Right ventricle myocardium inferior (tissue), 1 donor: ENCODE measurements at places on chromosomes 2 and 18. TPM values are rescaled to one million over a fixed set of nuclear protein-coding genes. Genes with fewer than 3 reads are reported as not detected.
A peak's percentile ranks its signal among the peaks of the same experiment; 100 is the strongest.

DNA sequence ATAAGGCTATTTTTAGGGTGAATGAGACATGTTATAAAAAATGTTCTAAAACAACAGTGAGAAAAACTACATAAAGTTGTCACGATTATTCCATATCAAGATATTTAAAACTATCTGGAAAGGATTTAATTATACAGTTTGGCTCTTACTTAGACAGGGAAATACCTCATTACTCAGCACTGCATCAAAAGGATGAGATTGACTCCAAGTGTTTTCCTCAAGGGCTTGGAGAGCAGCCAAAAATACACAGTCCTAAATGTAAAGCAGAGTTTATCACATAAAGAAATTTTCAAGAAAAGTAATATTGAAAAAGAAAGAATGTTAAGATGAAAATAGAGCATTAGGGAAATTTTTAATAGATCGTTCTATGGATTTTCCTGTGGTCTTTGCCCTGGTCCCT lies 285.5 kb upstream of the NETO1 start:
- no peak for DNase-seq

DNA sequence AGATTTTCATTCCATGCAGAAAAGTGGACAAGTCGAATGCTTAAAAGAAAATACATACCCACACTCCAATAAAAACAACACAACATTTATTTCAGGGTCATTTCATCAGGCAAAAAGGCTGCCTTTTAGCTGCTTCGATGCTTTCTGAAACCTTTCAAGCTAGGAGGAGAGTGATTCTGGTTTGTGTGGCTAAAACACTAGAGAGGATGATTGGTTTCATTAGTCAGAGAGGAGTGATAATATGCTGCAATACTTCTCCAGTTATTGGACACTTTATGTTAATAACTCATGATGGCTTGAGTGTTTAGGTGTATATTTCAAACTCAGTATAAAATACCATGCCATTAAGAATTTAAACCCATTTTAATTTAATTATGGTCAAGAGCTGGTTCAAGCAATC lies 614.0 kb downstream of the SLC4A3 start:
- DNase-seq: no peak

DNA sequence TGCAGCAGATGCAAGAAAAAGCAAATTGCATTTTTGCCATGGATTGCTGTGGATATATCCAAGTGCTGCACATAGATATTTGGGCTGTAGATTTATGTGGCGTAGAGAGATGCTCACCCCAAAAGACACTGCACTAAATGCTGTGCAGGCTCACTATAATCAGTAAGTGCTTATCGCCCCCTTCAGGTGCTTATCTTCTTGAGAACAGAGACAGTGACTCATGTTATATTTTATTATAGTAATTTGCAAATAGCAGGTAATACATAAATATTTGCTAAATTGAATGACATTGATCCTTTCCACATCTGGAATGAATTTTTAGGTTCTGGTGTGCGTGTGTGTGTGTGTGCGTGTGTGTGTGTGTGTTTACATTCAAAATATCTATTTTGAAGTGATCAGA lies 36.8 kb upstream of the PLEKHM3 start:
- DNase-seq: no peak

DNA sequence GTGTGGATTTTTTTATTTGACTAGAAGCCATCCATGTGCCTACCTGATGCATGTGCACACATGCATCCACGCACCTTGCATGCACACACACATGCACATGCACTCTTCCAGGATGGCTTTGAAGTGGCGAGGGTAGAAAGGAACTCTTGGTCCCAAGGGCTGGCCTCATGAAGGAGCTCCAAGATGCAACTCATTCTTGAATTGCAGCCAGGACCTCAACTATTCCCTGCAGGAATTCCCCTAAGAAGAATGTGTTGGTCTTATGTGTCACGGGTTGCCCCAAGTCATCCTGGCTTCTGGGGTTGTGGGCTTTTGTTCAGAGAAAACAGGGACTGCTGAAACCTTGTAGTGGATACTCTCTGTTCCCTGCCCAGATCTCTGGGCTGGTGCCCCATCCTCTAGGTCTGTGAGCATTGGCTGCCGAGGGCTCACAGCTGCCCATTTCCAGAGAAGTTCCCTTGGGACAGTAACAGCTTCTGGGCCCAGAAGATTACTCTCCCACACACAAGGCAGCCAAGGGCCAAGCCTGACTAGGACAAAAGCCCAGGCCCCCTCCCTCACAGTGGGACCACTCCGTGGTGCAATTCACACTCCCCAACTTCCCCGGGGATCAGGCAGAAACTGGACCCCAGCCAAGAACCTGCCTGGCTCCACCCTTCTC lies 137.6 kb downstream of the COPS8 start:
- peak; percentile 75 for DNase-seq

- peak; percentile 58 for DNase-seq
Observed at GRCh38 chr2:42844901-42845821, 52.8 kb upstream of the HAAO start.

CDKL4 gene
- 0.22 TPM for total RNA-seq

NMUR1 gene
- 0.38 TPM for total RNA-seq
